GM13976 (cell line): ENCODE measurements at places on chromosomes 11 and 22.

GRCh38 chr22:31354515-31354914 is 8.4 kb upstream of the PATZ1 start:
- DNase-seq, result no peak

DNA sequence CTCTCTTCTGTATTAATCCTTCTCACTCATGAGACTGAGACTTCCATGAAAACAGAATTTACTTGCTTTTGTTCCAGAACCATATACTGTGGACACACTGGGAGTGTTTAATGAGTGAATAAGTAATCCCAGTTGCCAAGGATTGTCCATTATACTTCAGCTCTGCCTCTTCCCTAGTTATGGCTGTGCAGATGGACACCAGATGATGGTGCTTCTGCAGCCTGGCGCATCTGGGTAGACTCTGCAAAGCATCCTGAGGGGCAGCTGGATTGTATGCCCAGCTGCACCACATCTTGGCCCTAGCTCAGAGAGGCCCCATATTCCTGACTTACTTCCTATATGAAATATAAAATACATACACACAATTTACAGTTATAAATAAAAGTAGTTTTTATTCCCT is 43.5 kb downstream of the DBX1 start:
- no peak for DNase-seq

DNA sequence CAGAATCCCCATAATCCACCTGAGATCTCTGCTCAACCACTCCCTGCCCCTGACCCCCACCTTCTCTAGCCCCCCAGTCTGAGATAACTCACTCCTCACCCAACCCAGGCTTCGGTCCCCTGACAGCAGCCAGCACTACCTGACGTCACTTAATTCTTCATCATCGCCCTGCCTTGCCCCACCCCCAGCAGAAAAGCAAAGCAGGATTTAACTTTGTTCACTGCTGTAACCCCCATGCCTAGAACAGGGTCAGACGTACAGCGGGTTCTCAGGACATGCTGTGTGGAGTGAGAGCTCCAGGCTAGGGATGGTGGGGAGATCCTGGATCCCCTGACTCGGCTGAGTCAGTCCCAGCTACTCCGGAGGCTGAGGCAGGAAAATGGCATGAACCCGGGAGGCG is 45.8 kb downstream of the ELFN2 start:
- DNase-seq, result no peak

- DNase-seq, result no peak
Measured at GRCh38 chr11:19472679-19473078, 231.9 kb upstream of the E2F8 start.

- no peak for DNase-seq
Measured at GRCh38 chr11:97506076-97506759, 1116.4 kb downstream of the JRKL start.

DNA sequence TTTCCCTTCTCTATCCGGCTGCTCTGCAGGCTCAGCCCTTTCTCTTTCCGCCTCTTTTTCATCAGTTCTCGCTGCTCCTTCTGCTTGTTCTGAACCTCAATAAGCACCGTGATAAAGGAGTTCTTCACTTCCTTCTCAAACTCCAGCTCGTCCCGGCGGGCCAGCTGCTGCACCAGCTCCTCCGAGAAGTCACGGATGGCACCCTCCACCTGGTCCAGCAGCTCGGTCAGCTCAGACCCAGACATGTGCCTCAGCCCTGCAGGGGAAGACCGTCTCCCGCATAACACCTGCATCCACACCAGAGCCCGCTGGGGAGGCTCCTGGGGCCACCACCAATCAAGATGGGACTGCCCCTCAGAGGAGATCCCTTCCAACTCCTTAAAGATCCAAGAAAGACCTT is 40.2 kb downstream of the FEZ1 start:
- DNase-seq, result no peak

DNA sequence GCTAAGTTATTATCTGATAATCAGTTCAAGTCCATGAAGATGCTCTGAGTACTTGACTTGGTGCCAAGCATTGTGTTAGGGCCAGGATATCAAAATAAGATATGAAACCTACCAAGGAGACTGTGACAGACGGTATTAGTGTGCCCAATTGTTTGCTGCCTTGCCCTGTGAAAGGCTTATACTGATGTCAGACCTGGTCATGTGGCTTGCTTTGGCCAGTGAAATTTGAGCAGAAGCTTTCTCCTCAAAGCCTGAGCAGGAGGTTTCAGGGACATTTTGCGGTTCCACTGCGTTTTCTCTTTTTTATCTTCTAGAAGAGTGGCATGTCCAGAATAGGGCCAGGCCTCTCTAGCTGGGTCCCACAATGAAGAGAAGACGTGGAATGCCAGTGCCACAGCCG is 15.8 kb upstream of the PKNOX2 start:
- no peak for DNase-seq

DNA sequence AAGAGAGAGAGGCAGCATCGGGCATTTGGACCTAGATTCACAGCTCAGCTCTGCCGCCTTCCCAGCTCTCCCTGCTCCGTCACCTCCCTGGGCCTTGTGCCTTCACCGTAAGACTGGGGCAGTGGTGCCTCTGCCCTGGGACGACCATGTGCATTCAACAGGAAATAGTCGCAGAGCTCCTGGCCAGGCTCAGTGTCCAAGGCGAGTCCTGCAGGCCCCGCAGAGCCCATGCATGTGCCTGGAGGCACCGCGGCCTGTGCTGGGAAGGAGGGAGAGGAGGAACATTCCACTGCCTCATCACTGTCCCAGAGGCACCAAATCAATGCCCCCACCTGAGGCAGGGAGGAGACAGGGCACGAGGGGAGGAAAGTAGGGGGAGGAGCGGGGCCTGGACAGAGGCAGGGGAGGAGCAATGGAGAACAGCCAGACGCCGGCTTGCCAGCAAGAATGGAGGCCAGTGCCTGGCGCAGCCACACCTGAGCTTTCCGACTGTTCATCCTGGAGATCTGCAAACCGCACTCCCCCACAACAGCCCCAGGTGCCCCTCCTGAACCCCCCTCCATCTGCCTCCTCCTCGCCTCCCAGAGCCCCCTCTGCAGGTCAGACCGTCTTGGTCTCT is 74.4 kb upstream of the PRR5 start:
- no peak for DNase-seq
